Hippocampal formation (tissue), 2 donors: ENCODE measurements at places on chromosomes 11 and 22.

DNA sequence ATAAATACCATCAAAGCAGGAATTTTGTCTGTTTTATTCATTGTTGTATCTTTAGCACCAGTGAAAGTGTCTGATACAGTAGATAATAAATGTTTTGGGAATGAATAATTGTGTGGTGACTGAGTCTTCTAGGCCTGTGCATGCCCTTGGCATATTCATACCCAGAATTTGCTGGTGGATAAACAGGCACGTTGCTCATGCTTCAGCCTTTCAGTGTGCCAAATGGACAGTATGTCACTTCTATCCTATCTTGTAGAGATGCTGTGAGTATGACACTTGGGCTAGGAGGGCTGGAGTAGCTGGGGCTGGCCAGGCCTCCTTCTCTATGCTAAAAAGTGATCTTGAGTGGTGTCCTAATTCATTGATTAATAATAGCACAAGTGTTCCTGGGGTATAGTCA lies 287.3 kb upstream of the DDI1 start:
- no peak for DNase-seq

GRCh38 chr22:45425101-45425500 lies 11.6 kb downstream of the RIBC2 start:
- DNase-seq: no peak

- no peak for DNase-seq
Measured at GRCh38 chr11:72478669-72479068, 44.3 kb upstream of the CLPB start.

GRCh38 chr22:21623648-21623970 lies 6.2 kb downstream of the YDJC start:
- DNase-seq: no peak

GRCh38 chr11:26976389-26976788 lies 17.5 kb upstream of the FIBIN start:
- no peak for DNase-seq

DNA sequence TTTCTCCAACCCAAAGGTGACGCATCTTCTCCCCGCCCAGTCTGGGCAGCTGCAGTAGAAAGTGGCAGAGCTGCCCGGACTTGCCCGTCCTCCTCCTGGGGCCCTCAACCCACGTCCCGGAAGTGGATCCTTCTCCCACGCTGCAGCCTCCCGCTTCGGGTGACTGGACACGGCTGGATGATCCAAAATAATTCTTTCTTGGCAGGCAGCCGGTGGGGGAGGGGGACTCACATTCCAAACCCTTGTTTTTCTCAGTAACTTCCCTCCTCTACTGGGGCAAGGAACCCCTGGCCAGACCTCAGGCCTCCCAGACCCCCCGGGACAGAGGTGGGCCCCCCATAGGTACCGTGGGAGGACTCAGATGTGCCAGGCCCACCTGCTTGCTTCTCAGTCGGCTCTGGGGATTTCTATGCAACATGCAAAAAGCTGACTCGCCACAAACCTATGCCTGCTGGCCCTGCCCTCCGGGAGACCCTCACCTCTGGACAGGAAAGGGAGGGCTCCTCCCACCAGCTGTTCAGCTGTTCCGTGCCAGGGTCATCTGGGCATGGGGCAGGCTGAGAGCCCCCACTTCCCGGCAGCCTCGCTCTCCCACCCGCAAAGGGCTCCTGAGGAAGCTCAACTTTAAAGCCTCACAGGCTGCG lies 1.4 kb downstream of the PLXNB2 start:
- peak; percentile 35 for DNase-seq

DNA sequence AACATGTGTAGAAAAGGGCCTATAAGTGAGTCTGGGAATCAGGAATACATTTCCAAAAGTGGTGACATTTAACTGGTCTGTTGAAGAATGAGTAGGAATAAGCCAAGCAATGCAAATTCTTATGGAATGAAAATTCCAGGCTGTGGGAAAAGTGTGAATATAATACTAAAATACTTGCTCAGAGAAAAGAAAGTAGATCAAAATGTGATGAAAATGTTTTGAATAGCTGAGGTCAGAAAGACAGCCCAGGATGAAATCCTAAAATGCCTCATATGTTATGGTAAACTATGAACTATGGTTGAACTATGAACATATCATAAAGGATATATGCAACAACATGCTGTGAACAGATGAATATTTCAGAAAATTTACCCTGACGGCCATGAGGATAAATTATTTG lies 688.3 kb upstream of the FAT3 start:
- DNase-seq: no peak

- DNase-seq: peak; percentile 9
Measured at GRCh38 chr11:105899772-105900171, 122.3 kb downstream of the MSANTD4 start.

GRCh38 chr11:73519266-73519665 lies 78.6 kb downstream of the FAM168A start:
- DNase-seq: no peak

- peak; percentile 26 for DNase-seq
Measured at GRCh38 chr22:31923136-31923535, 21.2 kb upstream of the YWHAH start.

DNA sequence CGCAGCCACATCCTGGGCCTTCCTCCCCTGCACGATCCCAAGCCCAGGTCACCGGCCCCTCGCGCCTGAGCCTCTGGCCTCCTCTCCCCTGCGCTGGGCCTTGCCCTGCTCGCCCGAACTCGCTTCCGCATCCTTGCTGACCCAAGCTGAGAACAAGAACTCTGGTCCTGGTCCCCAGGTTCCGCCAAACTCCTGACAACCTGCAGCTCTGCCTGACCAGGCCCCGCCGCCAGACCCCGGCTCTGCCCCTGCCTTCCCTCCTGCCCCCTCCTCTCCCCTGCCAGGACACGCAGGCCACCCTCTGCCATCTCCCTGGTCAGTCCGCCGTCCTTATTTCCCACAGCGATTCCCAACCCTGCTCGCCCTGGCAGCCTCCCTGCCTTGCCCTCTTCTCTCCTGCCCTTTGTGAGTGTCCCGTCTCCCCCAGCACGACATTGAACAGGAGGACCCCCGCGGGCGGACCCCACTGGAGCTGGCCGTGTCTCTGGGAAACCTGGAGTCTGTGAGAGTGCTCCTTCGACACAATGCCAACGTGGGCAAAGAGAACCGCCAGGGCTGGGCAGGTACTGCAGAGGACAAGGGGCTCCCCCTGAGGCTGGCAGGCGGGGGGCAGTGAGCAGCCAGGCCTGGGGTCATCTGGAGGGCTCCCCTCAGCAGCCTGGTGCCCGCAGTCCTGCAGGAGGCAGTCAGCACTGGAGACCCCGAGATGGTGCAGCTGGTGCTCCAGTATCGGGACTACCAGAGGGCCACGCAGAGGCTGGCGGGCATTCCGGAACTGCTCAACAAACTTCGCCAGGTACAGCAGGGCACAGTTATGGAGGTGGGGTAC lies 762 bp downstream of the ANKRD13D start:
- DNase-seq: no peak

DNA sequence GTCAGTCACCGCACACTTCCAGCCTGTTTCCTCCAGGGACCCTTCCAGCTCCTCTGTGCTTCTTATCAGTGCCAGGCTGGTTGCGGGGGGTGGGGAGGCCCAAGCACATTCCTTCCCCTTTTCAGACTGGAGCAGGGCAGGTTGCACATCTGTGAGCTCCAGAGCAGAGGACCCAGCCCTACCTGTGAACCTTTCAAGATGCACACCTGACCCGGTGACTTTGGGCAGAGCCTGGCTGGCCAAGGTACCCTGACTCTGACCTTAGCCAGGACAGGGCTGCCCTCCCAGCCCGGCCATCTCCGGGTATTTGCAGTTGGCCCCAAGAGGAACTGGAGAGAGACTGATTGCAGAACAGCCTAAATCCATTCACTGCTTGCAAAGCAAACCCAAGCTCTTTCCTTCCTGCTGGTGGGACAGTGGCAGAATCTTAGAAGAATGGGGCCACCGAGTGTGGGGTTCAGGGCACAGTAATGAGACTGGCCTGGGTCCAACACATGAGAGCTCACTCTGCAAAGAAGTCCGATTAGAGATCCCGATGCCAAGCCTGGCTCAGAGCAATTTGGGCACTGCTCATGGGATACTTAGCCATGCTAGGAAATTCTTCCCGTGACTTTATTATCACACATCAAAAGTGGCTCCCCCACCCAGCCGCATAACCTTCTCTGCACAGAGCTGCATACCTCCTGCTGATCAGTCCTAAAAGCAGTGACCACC lies 64.7 kb upstream of the CCND1 start:
- peak; percentile 46 for DNase-seq

- DNase-seq: no peak
Measured at GRCh38 chr11:78560153-78560552, 14.5 kb downstream of the NARS2 start.

DNA sequence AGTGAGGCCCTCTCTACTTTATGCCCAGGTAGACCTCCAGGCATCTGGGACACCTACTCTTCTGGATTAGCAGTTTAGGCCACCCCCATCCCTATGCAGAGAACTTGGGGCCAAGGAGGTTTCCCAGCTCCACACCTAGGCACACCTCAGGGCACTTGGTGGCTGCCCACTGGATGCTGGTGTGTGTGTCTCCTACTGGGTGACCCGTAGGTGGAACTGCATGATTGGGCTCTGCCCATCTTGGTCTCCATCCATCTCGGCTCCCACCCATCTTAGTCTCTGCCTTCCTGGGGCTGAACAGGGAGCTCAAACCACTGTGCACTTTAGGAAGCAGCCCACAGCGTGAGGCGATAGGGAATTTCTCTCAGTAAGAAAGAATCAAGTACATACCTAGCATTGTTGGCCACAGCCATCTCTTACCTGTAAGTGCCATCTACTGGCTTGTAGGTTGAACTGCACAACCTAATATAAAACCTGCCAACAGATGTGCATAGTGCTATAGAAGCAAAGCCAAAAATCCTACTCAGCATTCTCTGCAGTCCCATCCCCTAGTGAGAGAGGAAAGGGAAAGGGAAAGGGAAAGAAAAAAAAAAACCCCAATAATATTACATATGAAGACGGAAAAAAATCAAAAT lies 61.6 kb upstream of the PTPN5 start:
- DNase-seq: no peak

DNA sequence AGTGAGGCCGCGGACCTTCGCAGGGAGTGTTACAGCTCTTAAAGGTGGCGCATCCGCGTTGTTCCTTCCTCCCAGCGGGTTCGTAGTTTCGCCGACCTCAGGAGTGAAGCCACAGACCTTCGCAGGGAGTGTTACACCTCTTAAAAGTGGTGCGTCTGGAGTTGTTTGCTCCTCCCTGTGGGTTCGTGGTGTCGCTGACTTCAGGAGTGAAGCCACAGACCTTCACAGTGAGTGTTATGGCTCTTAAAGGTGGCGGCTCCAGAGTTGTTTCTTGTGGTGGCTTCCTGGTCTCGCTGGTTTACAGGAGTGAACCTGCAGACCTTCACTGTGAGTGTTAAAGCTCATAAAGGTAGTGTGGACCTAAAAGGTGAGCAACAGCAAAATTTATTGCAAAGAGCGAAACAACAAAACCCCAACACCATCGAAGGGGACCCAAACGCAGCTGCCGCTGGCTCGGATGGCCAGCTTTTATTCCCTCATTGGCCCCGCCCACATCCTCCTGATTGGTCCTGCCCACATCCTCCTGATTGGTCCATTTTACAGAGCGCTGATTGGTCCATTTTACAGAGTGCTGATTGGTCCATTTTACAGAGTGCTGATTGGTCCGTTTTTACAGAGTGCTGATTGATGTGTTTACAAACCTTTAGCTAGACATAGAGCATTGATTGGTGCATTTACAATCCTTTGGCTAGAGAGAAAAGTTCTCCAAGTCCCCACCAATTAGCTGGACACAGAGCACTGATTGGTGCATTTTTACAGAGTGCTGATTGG lies 1.2 kb upstream of the TMEM45B start:
- no peak for DNase-seq

GRCh38 chr11:134120143-134120850 lies 51.4 kb downstream of the JAM3 start:
- DNase-seq: peak; percentile 35

GRCh38 chr11:87575088-87575487 lies 537.4 kb downstream of the TMEM135 start:
- no peak for DNase-seq

DNA sequence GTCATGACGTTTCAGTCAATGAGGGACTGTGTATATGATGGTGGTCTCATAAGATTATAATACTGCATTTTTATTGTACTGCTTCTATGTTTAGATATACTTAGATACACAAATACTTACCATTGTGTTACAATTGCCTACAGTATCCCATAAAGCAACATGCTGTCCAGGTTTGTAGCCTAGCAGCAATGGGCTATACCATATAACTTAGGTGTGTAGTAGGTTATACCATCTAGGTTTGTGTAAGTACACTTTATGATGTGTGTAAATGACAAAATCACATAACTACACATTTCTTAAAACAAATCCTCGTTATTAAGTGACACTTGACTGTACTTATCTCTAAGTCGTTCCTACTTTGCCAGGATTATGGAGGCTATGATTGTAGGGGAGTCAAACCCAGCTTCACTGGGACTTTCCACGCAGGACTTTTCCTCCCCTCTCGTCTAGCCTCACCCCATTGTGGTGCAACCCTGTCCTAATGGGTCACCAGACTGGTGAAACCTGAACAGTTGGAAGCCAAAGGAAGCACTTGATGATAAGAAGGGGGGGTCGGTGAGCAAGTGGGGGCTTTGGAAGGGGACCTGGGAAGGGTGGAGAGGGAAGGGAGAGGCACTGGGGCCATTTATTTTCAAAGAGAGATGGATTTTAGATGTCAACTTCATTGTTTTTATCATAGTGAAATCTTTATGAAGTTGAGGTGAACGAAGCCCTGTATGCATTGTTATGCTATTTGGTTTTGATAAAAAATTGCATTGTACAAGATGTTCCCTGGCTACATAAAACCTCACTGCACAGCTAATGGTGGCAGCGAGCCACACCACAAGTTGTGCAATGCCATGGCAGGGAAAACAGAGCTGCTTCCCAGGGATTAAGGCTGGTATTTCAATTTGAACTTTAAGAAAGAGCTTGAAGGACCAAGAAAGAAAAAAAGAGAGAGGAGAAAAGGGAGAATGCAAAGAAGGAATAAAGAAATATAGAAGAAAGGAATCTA lies 129.1 kb downstream of the EHF start:
- no peak for DNase-seq

- DNase-seq: no peak
Measured at GRCh38 chr11:122661182-122661945, 5.8 kb downstream of the UBASH3B start.

DNA sequence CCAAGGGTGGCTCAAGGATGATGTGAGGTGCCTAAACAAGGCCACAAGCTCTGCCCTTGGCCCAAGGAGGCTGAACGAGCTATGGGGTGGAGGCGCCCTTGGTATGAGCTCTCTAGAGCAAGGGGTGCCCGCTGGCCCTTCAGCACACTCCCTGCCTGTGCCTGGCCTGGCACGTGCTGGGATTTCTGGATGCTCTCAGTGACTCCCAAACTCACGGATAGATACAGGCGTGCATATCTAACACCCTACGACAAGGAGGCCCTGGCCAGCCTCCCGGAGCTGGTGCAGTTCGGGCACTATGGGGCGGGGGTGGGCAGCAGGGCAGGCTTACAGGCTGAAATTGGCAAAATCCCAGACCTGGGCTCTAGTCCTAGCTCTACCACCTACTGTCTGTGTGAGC lies 30.6 kb downstream of the SCUBE1 start:
- no peak for DNase-seq

DNA sequence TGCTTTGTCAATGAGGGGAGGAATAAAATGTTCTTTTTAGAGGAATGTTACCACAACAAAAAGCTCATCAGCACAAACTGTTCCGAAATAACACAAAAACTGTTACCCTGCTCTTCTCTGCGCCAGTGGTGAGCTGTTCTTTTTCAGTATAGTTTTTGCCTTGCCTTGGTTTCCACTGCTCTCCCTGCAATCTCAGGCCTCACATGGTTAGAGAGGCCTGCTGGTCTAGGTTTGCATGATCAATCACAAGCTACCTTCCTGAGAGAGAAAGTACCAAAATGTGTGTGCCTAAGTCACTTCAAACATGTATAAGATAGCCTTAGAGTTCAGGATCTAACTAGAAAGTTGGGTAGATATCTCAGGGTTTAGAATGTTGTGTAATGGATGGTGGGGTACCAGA lies 114.6 kb downstream of the STIM1 start:
- DNase-seq: no peak
